ENCODE measurements at places on chromosomes 4 and X.
A peak's percentile ranks its signal among the peaks of the same experiment; 100 is the strongest.

DNA sequence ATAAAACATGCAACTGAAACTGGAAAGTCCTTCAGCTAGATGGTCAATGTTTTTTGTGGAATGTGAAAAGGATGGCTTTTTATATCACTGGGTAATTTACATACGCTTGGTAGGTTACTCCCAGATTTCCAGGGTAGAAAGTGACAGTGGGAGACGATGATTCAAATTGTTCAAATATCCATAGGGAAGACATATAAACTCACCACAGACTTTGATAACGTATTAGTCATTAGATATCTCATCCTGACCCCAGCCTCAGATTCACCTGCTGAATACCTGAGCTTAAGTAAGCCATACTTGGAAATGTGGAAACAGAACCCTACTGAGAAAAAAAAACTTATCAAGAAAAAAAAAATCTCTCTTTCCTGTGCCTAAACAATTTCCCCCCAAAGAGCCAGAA lies 169.4 kb downstream of the ZNF674 start:
- no peak for DNase-seq

- no peak for DNase-seq
Measured at GRCh38 chrX:72634331-72634730, 61.7 kb upstream of the HDAC8 start.

- DNase-seq = no peak
Measured at GRCh38 chrX:13179100-13179499, 134.7 kb upstream of the FAM9C start.

GRCh38 chr4:169334335-169334734 lies 63.6 kb upstream of the SH3RF1 start:
- no peak for DNase-seq

GRCh38 chr4:19438233-19438632 lies 813.5 kb upstream of the SLIT2 start:
- DNase-seq = no peak

- DNase-seq = no peak
Measured at GRCh38 chr4:17665346-17665745, 50.9 kb downstream of the MED28 start.

DNA sequence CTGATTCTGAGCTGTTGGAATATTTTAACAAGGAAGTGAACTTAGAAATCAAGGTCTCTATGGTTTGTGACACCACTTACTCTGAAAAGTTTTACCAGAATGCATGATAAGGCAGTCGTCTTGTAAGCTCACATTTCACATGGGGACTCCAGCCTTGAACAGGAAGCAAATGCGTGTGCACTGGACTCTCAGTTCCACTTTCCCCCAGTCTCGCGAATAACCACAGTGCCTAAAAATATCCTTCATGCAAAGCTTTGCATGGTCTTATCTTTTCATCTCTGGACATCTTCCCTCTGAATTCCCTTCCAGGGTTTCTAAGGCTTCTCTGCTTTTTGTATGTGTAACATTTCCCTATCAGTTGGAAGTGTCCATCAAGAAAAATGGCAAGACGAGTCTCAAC lies 581.8 kb downstream of the NLGN4X start:
- no peak for DNase-seq

GRCh38 chr4:7347981-7348380 lies 86.7 kb downstream of the PSAPL1 start:
- no peak for DNase-seq

- peak; percentile 5 for DNase-seq
Measured at GRCh38 chr4:185039508-185040273, 21.4 kb downstream of the HELT start.

DNA sequence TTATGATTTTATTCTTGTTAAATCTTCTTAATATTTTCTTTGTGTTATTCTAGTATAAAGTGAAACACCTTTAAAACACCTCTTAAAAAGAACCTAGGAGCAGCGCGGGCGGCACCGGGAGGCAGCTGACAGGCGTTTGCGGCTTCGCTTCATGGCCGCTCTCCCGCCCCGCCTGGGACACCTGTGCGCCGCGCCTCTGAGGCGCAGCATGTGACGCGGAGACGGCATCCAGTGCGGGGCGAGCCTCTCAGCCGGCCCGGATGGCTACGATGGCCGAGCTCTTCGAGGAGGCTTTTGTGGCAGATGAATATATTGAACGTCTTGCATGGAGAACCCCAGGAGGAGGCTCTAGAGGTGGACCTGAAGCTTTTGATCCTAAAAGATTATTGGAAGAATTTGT lies 1592.7 kb downstream of the TECRL start:
- no peak for DNase-seq

GRCh38 chrX:44025555-44025954 lies 52.4 kb upstream of the NDP start:
- no peak for DNase-seq

DNA sequence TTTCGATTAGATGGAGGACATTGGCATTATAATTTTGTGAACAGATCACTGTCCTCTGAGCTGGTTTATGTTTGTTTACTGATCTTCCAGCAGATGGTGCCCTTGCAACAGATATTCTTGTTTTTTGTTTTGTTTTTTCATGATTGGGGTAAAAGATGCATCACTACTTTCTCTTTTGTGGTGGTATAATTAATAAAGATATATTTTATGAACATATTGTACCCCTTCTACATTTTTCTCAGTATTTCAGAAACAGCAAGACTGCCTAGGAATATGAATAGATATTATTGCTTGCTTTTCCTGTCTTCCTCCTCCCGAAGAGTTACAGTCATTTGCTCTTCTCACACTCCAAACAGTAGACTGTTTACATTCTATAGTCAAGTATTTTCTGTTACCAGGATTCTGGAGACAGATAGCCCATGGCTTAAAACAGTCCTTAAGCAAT lies 905.2 kb downstream of the TRAM1L1 start:
- no peak for DNase-seq

GRCh38 chr4:72489267-72489666 lies 79.8 kb downstream of the ADAMTS3 start:
- DNase-seq = no peak

DNA sequence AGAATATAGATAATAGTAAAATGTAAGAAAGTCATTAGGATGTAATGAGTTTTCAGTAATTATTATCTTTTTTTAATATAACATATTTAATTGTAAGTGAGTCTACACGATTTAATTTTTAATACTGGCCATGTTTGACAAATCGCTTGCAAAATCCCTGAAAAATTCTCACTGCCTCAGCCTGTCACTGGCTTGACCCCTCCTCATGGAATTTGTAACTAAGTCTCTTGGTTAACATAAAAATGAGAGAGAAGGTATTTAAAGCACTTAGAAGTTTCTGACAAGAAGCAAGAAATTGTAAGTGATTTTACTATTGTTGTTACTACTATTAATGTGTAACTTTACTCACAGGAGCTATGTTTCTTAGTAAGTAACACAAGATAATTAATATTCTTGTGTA lies 237.9 kb upstream of the GK2 start:
- no peak for DNase-seq

GRCh38 chrX:49042581-49043219 lies 457 bp downstream of the TFE3 start:
- DNase-seq = no peak

DNA sequence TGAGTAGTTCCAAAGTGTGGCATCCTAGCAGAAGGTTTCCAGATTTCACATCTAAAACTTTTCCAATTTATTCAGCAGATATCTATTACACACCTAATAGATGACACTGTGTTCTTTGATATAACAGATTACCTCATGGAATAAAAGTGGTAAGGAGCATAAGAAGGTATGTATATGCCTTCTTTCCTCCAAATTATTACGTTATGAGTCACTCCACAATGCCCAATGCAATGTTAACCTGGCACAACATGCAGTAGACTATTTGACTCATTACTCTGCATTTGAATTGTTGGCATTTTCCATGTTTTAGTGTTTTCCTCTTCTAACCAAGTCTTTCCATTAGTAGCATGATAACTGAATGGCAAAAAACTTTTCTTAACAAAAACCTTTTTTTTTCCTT lies 383.6 kb downstream of the ADGRL3 start:
- no peak for DNase-seq

DNA sequence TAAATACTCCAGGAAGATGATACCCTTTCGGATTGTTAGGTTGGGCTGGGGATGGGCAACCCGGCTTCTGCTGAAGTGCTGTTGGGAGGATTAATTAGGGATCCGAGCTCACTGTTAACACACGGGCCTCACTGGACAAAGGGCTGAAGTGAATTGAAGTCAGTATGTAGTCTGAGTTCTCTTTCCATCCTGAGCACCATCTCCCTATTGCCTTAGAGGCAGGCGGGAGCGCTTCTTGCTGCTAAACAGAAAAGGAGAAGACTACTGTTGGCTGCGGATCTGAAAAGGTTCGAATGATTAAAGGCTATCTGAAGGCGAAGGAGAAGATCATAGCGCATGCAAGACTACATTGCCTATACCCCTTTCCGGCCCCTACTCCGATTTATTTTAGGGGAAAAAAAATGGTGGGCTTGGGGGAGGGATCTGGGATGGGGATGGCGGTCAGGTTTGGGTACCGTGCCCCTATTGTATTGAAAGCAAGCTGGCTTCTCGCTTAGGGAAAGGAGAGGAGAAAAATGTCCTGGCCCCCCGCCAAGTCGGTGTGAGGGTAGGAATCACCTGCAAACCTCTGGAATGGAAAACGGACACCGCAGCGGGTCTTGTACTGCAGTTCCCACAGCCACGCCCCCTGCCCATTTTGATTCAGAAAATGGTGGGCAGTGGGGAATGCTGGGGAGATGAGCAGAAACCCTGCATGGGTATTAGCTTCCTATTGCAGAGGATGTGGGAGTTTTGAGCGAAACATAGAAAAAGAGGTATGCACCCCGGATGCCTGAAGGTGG lies 22.3 kb downstream of the MORF4L2 start:
- DNase-seq = no peak

- no peak for DNase-seq
Measured at GRCh38 chr4:151644622-151645021, 116.2 kb downstream of the GATB start.

DNA sequence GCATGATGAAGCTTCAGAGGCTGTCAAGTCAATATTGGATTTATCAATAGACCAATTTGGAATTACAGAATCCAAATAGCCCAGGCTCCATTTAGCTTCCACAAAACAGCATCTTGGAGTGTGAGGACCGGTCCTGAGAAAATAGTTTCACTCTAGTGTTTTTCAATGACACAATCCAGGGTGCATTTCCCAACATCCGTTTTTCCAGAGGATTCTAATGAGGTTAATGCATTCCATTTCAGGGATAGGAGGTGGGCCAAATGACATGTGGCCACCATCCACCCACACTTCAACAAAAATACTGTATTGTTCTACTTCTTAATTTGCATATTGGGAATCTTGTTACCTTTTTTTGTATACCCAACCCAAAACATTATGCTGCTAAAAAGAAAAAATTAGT lies 229.8 kb upstream of the LDB2 start:
- DNase-seq = no peak

DNA sequence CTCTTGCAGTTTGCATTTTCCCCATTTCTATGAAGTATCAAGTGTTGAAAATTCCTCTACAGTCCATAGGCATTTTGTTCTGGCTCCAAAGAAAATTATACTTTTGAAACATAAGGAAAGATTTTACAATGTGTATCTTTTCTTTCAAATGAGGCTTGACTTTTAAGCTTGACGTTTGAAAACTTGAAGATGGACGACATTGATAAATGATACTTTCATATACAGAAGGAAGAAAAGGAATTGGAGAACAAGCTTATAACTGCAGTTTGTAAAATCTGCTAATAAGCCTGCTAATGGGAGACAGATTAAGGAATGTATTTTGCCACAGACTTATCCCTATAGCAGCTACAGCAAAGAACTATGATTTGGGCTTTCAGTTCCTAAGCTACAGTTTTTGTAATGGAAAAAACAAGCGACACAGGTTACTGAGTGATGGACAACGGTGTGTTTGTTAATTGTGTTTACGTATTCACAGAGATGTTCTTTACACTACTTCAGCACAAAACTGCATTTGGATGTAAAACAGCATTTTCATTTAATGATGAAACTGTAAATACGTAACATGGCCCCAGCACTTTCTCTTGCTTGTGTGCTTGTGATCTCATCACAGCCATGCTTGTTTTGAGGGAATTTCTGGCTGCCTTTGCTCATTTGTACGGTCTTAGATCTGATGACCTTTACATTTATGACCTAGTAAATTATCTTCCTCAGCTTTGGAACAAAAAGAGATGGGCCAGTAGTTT lies 83.2 kb upstream of the FAT1 start:
- no peak for DNase-seq

GRCh38 chr4:171629737-171630136 lies 183.5 kb upstream of the GALNTL6 start:
- no peak for DNase-seq

DNA sequence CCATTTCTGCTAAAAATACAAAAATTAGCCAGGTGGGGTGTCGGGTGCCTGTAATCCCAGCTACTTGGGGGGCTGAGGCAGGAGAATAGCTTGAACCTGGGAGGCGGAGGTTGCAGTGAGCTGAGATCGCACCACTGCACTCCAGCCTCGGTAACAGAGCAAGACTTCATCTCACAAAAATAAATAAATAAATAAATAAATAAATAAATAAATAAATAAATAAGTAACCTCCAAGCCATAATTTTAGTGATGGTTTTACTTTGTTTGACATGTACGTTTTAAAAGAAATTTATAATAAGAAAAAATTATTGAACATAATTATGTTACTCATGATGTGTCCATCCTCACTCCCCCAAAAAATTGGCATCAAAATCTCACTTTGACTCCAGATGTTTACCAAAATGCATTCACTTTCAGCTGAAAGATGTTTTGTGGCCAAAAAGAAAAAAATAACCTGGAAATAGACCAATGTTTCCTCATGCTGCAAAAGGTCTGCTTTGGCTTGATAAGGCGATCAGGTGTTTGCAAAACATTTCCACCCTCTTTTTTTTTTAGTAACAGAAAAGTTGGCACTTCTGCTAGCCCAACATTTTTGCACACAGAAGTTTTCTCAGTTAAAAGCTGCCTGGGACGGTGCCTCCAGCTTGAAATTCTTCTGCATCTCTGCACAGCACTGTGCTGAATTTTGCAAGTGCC lies 42.2 kb upstream of the DHRSX start:
- no peak for DNase-seq

GRCh38 chr4:48131736-48132135 lies 2.3 kb downstream of the TXK start:
- DNase-seq = no peak

- DNase-seq = no peak
Measured at GRCh38 chrX:142312591-142312990, 107.5 kb upstream of the MAGEC2 start.

- DNase-seq = no peak
Measured at GRCh38 chrX:2658585-2659292, 32.4 kb upstream of the CD99 start.

- no peak for DNase-seq
Measured at GRCh38 chr4:103030791-103031190, 11.3 kb upstream of the SLC9B1 start.

- no peak for DNase-seq
Measured at GRCh38 chrX:103063918-103064434, at the start of gene BEX1. BEX1 (minus strand) TSS chrX:103064171; CDS start chrX:103063274, 897 bp downstream.

DNA sequence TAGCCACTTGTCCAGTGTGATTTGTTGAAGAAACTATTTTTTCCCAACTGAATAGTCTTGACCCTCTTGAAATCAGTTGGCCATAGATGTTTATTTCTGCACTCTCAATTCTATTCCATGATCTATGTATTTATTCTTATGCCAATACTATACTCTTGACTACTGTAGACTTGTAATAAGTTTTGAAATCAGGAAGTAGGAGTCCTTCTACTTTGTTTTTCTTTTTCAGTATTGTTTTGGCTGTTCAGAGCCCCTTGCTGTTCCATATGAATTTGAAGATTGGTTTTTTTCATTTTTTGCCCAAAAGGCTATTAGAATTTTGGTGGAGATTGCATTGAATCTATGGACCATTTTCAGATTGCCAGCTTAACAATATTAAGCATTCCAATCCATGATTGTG lies 10.2 kb downstream of the SAP30 start:
- DNase-seq = no peak

GRCh38 chrX:103248553-103248952 lies 6.4 kb downstream of the TCEAL8 start:
- no peak for DNase-seq

- no peak for DNase-seq
Measured at GRCh38 chr4:3121110-3121509, 46.6 kb downstream of the HTT start.

Data from stimulated activated CD8-positive, alpha-beta memory T cell treated with anti-CD3 and anti-CD28 coated beads, Interleukin-4, amount 100 ng/mL, for 1 hour (primary cell).